Lower leg skin (tissue), 4 donors: ENCODE measurements at places on chromosomes 2 and 18. TPM values are rescaled to one million over a fixed set of nuclear protein-coding genes. Genes with fewer than 3 reads are reported as not detected.

Gene SLC38A11
- total RNA-seq, result 0.52 TPM

Gene GAREM2
- 0.04 TPM for total RNA-seq

Gene ASPRV1
- total RNA-seq, result 951 TPM

Gene AQP12B
- not detected for total RNA-seq

Gene AMER3
- not detected for total RNA-seq

Gene SETBP1
- total RNA-seq, result 16.6 TPM

Gene TEKT4
- total RNA-seq, result not detected

Gene DNAH7
- 0.08 TPM for total RNA-seq

Gene MPPE1
- total RNA-seq, result 49.7 TPM

Gene PLEKHH2
- 10.4 TPM for total RNA-seq

Gene TXNDC2
- not detected for total RNA-seq

Gene DPP10
- not detected for total RNA-seq

Gene FAM228B
- 2.8 TPM for total RNA-seq

Gene LINC00305
- total RNA-seq, result not detected

Gene KLHL30
- total RNA-seq, result 0.64 TPM

Gene AQP12A
- not detected for total RNA-seq

Gene CROCC2
- not detected for total RNA-seq

Gene POTEE
- not detected for total RNA-seq

Gene IL1RL1
- total RNA-seq, result 5.8 TPM

Gene STPG4
- total RNA-seq, result not detected

Gene CRYBA2
- total RNA-seq, result not detected

Gene ELOA2
- total RNA-seq, result not detected

Gene ATRAID
- total RNA-seq, result 107 TPM

Gene TMEM200C
- total RNA-seq, result 0.04 TPM

Gene UGT1A4
- 2.4 TPM for total RNA-seq

Gene HOXD13
- total RNA-seq, result not detected

Gene B4GALT6
- 1.4 TPM for total RNA-seq

Gene REG1A
- total RNA-seq, result 1.2 TPM

Gene OSBPL6
- total RNA-seq, result 22.4 TPM

Gene GATA6
- total RNA-seq, result 0.65 TPM

Gene MORN2
- 11.0 TPM for total RNA-seq

Gene ME2
- total RNA-seq, result 22.6 TPM

Gene PRKD3
- total RNA-seq, result 33.4 TPM

Gene ALPI
- not detected for total RNA-seq

Gene MTERF4
- total RNA-seq, result 37.6 TPM

Gene SERPINB10
- total RNA-seq, result 0.15 TPM

Gene FOXD4L1
- not detected for total RNA-seq

Gene DSC1
- 519 TPM for total RNA-seq

Gene OTOS
- total RNA-seq, result not detected

Gene CD302
- total RNA-seq, result 19.7 TPM

Gene REG3A
- not detected for total RNA-seq

Gene GLI2
- total RNA-seq, result 4.8 TPM

Gene RBKS
- 1.3 TPM for total RNA-seq

Gene TMEM163
- total RNA-seq, result not detected

Gene LONRF2
- total RNA-seq, result 1.3 TPM

Gene SMIM21
- total RNA-seq, result not detected

Gene CD207
- 26.8 TPM for total RNA-seq
